ENCODE measurements at places on chromosomes 11 and 22. TPM values are rescaled to one million over a fixed set of nuclear protein-coding genes. Genes with fewer than 3 reads are reported as not detected.
A peak's percentile ranks its signal among the peaks of the same experiment; 100 is the strongest.

Gene ZNRD2
- 25.6 TPM for total RNA-seq

DNA sequence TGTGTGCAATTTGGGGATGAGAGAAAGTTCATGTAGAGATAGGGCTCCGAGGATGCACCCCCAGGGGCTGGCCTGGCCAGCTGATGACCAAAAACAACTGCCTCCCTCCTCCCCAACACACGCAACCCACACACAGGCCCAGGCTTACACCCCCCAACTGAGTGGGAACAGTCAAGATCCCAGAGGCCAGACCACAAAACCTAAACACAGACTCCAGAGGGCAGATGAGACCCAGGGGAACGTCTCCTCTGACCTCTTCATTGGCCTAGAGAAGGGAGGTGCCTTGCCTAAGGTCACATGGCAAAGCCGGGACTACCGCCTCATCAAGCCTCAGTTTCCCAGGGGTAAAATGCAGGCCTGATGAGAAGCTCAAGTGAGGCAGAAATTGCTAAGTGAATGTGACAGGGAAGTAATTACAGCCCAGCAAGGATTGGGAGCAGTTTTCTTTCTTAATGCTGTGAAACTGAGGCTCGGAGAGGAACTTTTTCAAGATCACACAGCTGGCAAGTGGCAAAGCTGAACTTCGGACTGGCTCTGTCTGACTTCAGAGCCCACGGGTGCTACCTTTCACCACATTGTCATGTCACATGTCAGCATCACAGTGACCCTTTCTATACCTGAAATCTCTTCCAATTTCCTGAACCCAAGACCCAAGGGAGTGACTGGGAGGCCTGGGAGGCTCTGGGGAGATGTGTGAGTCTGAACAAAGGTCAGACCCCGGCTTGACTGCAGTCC lies 69.9 kb upstream of the WNT11 start:
- peaks cover 15% of the 10 kb centered on the region for H3K4me1 ChIP-seq
- H3K27me3 ChIP-seq: no peaks in the 10 kb centered on the region
- H3K36me3 ChIP-seq: no peaks in the 10 kb centered on the region
- H3K27ac ChIP-seq: no peak overlapping the region
- no peak for DNase-seq
- no peak overlapping the region for H3K4me3 ChIP-seq

- no peaks in the 10 kb centered on the region for H3K36me3 ChIP-seq
- H3K4me3 ChIP-seq: no peak overlapping the region
- H3K4me1 ChIP-seq: no peaks in the 10 kb centered on the region
- no peak for DNase-seq
These were observed 89.0 kb downstream of the SHANK2 start for GRCh38 chr11:71163371-71163770.

Gene OR52E8
- not detected for total RNA-seq

- no peaks in the 10 kb centered on the region for H3K27me3 ChIP-seq
- no peak for DNase-seq
- no peak overlapping the region for H3K4me3 ChIP-seq
- H3K4me1 ChIP-seq: peaks cover 85% of the 10 kb centered on the region
- H3K27ac ChIP-seq: peak overlapping the region; percentile 84
These were observed 19.8 kb downstream of the ARVCF start for GRCh38 chr22:19996694-19997384.

Gene DDT
- total RNA-seq: 66.7 TPM

DNA sequence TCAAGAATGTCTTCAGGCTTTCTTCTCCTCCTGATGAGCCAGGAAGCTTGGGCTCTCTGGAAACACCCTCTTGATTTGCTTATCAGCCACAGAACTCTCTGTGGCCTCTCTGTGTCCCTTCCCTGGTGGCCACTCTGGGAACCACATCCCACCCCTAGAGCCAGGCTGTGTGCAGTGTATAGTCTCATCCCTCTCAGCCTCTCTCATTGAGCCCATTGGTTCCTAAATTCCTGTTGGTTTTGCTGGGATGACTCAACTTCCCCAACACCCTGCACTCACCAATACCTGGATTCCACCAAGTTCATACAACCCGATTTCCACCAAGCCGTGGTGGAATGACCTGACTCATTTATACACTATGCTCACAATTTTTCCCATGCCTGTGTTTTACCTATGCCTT lies 5.2 kb downstream of the IRAG1 start:
- H3K4me3 ChIP-seq: no peak overlapping the region
- peaks cover 9% of the 10 kb centered on the region for H3K4me1 ChIP-seq
- H3K36me3 ChIP-seq: no peaks in the 10 kb centered on the region
- H3K27me3 ChIP-seq: no peaks in the 10 kb centered on the region
- H3K27ac ChIP-seq: no peak overlapping the region

Gene SEC14L6
- total RNA-seq: 7.9 TPM

- H3K4me3 ChIP-seq: no peak overlapping the region
- peaks cover 2% of the 10 kb centered on the region for H3K27me3 ChIP-seq
- H3K27ac ChIP-seq: no peak overlapping the region
These were observed 927.0 kb downstream of the BRD1 start for GRCh38 chr22:48900626-48901025.

GRCh38 chr11:122165607-122166371 lies 49.8 kb upstream of the BLID start:
- DNase-seq: no peak
- peak overlapping the region; percentile 62 for H3K27ac ChIP-seq
- H3K4me3 ChIP-seq: no peak overlapping the region
- no peaks in the 10 kb centered on the region for H3K27me3 ChIP-seq
- H3K36me3 ChIP-seq: no peaks in the 10 kb centered on the region

DNA sequence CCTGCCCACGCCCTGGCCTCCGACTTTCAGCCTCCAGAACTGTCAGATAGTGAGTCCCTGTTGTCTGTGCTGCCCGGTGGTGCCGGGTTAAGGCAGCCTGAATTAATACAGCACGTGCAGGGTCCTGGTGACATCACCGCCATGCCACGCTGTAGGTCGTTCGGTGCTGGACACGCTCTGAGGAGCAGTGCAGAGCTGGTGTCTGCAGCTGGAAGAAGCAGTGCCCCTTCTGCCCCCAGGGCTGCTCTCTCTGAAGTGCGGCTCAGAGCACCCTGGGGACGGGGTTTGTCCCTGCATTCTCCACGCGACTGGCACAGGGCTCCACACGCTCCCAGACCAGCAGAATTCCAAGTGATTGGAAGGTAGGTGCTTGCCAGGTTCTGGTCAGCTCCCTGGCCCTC lies 831.5 kb downstream of the TBC1D22A start:
- H3K27ac ChIP-seq: no peak overlapping the region
- no peak overlapping the region for H3K4me3 ChIP-seq
- no peaks in the 10 kb centered on the region for H3K36me3 ChIP-seq
- no peak for DNase-seq
- no peaks in the 10 kb centered on the region for H3K4me1 ChIP-seq

- H3K36me3 ChIP-seq: no peaks in the 10 kb centered on the region
- no peak overlapping the region for H3K27ac ChIP-seq
- H3K27me3 ChIP-seq: no peaks in the 10 kb centered on the region
- peak; percentile 7 for DNase-seq
- no peak overlapping the region for H3K4me3 ChIP-seq
- no peaks in the 10 kb centered on the region for H3K4me1 ChIP-seq
These were observed 202.8 kb upstream of the GRIA4 start for GRCh38 chr11:105407101-105407500.

DNA sequence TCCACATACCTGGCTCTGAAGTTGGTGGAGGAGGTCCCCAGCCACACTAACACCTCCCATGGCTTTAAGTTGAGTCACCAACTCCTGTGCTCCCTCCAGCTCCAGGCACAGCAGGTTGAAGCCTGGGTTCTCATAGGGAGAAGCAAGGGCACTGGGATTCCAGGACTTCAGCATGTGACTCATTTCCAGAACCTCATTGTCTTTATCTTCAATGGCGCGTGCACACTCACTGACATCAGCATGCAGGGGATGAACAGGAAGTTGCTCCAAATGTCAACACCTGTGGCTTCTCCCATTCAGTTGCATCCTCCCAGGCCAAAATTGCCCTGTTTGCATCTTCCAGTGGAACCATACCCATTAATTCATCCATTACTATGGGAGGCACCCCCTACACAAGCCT lies 5.8 kb upstream of the UBQLNL start:
- H3K27me3 ChIP-seq: no peaks in the 10 kb centered on the region
- no peak for DNase-seq
- no peak overlapping the region for H3K4me3 ChIP-seq
- H3K4me1 ChIP-seq: no peaks in the 10 kb centered on the region

- H3K27me3 ChIP-seq: no peaks in the 10 kb centered on the region
- H3K36me3 ChIP-seq: peaks cover 45% of the 10 kb centered on the region
- H3K4me1 ChIP-seq: peaks cover 21% of the 10 kb centered on the region
- H3K27ac ChIP-seq: peak overlapping the region; percentile 4
- peak; percentile 15 for DNase-seq
These were observed 1.1 kb downstream of the HYOU1 start for GRCh38 chr11:119055901-119056300.

DNA sequence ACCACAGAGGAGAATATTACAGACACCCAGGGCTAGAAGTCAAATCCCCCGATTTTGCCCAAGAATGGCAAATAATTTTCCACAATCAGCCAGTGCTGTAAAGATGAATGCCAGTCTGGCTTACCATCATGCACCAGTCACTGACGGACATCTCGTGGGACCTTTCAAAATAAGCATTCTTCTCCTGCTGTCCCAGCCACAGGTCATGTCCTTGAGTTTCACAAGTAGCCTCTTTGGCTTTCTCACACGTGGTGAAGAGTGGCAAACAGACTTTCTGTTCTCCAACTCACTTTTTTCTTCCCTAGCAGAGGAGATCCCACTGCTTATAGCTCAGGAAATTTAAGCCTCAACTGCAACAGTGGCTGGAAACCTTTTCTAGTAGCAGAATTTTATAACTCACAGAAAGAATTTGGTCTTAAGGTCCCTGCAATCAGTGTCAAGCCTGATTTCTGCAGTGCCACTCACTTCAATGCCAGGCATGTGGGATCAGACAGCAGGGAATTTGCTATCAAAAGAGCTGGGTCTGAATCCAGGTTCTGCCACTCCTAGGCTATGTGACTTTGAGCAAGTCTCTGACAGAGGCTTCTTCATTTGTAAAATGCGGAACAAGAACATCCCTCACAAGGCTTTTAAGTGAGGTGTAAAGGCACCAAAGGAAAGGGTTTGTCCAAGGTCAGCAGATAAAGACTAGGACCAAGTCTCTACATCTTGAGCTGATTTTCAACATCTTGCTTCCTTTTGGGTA lies 3.6 kb downstream of the PIK3IP1 start:
- peaks cover 28% of the 10 kb centered on the region for H3K36me3 ChIP-seq
- no peak overlapping the region for H3K4me3 ChIP-seq
- no peak for DNase-seq
- H3K27me3 ChIP-seq: no peaks in the 10 kb centered on the region
- no peak overlapping the region for H3K27ac ChIP-seq

Gene CARNS1
- total RNA-seq: 8.6 TPM

DNA sequence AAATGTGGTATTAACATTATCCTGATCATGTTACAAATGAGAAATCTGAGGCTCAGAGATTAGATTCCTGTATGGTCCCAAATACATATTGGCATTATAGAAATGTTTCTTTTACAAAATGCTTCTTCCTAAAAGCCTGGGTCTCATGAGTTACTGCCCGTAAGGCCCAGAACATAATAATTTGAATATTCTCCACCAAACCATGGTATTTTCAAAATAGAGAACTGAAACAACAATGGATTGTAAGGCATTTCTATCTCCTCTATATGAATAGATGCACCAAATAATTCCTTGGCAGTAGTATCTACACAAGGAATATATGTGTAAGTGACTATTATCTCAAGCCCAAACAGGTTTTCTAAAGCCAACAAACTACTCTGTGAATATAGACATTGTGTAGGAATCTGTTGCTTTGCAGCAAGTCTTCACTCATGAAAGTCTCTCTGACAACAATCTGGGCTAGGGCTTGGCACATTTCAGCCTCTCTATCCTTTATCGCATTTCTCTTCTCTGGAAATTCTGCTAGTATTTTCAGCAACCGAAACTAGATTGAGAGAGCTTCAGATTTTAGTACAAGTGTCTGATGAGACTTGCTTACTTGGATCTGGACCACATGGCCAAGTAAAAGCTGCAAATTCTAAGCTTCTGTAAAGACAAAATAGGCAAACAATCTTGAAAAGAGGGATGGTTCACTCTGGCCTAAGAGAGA lies 112.8 kb upstream of the ARHGAP20 start:
- no peak for DNase-seq
- no peak overlapping the region for H3K4me3 ChIP-seq

- peaks cover 16% of the 10 kb centered on the region for H3K4me1 ChIP-seq
- H3K27ac ChIP-seq: no peak overlapping the region
- no peak overlapping the region for H3K4me3 ChIP-seq
- H3K27me3 ChIP-seq: no peaks in the 10 kb centered on the region
- DNase-seq: peak; percentile 28
- peaks cover 91% of the 10 kb centered on the region for H3K36me3 ChIP-seq
These were observed 44.4 kb downstream of the NAT10 start for GRCh38 chr11:34149786-34150185.

Gene SLC37A4
- 8.1 TPM for total RNA-seq

Gene KRTAP5-11
- total RNA-seq: not detected

Gene MRGPRE
- 0.33 TPM for total RNA-seq

DNA sequence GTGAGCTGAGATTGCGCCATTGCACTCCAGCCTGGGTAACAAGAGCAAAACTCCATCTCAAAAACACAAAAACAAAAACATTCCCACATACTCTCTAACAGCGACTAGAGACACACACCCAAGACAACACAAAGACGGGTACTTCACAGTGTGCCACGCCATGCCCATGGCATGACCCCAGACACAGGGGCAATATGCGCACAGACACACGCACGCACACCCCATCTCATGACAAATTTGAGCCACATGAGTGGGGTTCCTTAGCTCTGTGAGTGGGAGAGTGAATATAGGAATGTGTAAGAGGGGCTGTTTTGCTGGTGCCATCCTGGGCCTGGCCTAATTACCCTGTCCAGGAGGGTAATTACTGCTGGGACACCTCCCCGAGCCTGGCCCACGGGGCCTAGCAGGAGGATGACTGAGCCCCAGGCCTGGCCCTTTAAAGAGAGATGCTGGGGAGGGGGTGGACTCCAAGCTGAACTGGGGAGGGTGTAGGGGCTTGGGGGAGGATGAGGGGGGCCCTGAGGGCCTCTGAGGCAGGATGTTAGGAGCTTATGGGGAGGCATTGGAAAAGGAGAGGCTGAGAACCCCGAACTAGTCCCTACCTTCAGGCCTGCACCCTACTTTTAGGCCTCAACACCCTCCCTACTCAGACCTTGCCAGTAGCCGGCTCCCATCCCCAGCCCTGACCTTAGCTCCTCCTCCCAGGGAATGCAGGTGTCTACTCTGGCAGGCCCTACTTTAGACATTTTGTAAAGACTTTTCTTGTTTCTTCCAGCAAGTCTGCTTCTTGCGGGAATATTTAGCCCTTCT lies 1.5 kb downstream of the LTBP3 start:
- H3K27me3 ChIP-seq: no peaks in the 10 kb centered on the region
- H3K4me1 ChIP-seq: peaks cover 71% of the 10 kb centered on the region
- peak overlapping the region; percentile 64 for H3K4me3 ChIP-seq
- DNase-seq: no peak

- DNase-seq: no peak
- H3K27me3 ChIP-seq: no peaks in the 10 kb centered on the region
- no peak overlapping the region for H3K4me3 ChIP-seq
- H3K27ac ChIP-seq: no peak overlapping the region
- H3K4me1 ChIP-seq: peaks cover 21% of the 10 kb centered on the region
These were observed 83.1 kb upstream of the NCAM1 start for GRCh38 chr11:112878033-112878601.

All from spinal cord (tissue), 10 donors.